ENCODE measurements at places on chromosomes 12 and 14. TPM values are rescaled to one million over a fixed set of nuclear protein-coding genes. Genes with fewer than 3 reads are reported as not detected.

Gene LTBP2
- 18.8 TPM for total RNA-seq

Gene TRHDE
- total RNA-seq = 31.2 TPM

Gene ING4
- 25.2 TPM for total RNA-seq

Gene CMKLR1
- 13.3 TPM for total RNA-seq

Gene A2ML1
- not detected for total RNA-seq

Gene MIP
- total RNA-seq = not detected

Gene KLRG1
- not detected for total RNA-seq

Gene CYP46A1
- 6.4 TPM for total RNA-seq

Gene MANSC4
- total RNA-seq = 0.73 TPM

Gene BHLHE41
- total RNA-seq = 2.1 TPM

Gene CCNB1IP1
- 118 TPM for total RNA-seq

Gene ART4
- total RNA-seq = 3.7 TPM

Gene AJUBA
- total RNA-seq = 42.1 TPM

GRCh38 chr14:69838881-69839416 is 40.3 kb upstream of the SMOC1 start:
- DNase-seq = no peak

- no peak for DNase-seq
Observed at GRCh38 chr14:105223260-105223659, 25.1 kb upstream of the BTBD6 start.

DNA sequence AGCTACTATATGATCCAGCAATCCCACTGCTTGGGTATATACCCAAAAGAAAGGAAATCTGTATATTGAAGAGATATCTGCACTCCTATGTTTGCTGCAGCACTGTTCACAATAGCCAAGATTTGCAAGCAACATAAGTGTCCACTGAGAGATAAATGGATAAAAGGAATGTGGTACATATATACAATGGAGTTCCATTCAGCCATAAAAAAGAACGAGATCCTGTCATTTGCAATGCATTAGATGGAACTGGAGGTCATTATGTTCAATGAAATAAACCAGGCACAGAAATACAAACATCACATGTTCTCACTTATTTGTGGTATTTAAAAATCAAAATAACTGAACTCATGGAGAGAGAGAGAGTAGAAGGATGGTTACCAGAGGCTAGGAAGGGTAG is 116.6 kb downstream of the HELB start:
- no peak for DNase-seq

DNA sequence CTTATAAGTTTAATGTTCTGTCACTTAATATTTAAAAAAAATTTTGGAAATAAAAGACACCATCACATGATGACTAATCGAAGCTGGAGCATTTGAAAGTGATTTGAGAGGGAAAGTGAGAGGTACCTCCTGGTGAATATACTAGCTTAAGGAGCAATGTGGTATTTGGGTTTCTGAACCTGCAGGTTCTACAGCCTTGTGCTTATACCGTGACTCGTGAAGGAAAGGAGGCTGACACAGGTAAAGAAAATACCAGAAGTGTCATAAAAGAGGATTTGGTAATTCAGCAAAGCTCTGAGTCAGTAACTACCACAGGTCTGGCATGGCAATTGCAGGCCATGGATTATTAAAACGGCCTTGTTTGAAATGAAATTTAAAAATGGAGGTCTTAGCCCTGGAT is 151.0 kb downstream of the SLC38A4 start:
- DNase-seq = no peak

DNA sequence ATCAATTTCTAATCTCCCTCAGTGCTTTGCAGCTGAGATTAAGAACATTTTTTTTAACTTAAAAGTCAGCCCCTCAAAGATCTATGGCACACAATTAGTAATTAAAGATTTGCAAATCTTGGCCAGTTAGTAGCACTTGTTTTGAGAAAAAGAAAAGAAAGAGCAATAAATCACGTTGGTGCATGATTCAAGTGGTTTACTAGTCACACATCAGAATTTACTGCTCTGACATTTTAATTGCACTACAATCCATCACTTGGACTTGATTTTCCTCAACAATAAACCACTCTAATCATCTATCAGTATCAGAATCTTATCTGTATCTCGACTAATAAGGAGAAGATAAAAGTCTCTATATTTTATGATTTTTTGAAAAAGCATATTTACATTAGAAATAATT is 154.3 kb downstream of the HELB start:
- no peak for DNase-seq

DNA sequence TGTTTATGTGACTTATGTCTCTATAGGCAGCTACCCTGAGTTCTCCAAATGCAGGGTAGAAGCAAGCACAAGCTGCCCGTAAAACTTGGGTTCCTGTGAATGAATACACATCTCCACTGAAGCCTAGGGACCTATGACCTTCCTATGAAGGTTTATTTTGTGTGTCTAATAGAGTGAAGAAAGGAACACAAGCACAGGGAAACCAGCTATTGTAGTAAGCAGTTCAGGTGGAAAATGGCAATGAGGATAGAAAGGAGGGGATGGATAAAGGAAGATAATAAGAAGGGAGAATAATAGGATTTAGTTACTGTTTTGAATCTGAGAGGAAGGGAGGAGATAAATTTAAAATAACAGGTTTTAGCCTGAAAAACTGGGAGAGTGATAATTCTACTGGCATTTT is 2.4 kb downstream of the PFKM start:
- no peak for DNase-seq

DNA sequence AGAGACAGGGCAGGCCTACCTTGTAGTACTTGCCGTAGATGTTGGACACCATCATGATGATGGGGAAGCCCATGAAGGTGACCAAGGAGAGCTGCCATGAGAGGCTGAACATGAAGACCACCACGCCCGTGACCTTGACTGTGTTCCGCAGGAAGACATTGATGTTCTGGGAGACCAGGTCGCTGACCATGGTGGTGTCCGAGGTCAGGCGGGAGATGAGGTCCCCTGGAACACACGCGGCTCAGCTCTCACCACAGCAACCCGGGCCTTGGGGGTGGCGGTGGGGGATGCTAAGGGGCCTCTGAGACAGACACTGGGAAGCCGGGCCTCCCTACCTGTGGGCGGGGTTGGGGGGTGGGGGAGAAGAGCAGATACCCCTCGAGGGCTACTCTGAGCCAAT is 17.7 kb downstream of the ABCB9 start:
- no peak for DNase-seq

- DNase-seq = no peak
Observed at GRCh38 chr12:3036901-3037600, 40.1 kb upstream of the TSPAN9 start.

- DNase-seq = no peak
Observed at GRCh38 chr12:6494968-6495367, 1.1 kb downstream of the NCAPD2 start.

- DNase-seq = no peak
Observed at GRCh38 chr14:60085085-60085484, 6.6 kb upstream of the PCNX4 start.

DNA sequence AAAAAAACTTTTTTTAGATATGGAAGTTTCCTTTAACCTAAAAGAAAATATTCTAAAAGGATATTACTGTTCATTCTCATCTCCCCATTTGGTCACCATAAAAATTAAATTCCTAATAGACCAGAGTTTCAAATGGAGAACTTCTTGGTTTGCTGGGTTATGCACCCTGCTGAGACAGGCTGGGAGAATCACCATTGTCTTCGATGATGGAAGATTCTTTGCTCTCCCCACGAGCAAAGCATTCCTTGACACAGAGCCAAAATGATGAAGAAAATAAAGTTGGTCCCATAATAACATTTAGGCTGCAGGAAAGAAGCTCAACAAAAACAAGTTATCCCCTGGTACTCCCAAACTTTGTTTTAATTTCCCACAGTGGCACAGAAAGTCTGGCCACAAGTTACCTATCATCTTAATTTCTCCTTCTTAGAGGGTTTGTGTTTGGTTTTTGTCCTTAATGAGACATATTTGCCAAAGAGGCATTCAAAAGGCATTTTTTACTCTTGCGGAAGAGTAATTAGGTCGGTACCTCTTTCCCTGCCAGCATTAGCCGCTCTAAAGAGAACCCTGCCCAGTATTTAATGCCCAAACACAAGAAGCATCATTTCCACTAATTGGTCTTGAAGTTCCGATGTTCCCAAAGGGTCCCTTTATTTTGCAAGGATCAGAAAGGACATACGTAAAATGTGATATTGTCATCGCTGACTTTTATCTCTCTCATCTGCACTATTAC is 4.8 kb downstream of the DIO2 start:
- DNase-seq = no peak

DNA sequence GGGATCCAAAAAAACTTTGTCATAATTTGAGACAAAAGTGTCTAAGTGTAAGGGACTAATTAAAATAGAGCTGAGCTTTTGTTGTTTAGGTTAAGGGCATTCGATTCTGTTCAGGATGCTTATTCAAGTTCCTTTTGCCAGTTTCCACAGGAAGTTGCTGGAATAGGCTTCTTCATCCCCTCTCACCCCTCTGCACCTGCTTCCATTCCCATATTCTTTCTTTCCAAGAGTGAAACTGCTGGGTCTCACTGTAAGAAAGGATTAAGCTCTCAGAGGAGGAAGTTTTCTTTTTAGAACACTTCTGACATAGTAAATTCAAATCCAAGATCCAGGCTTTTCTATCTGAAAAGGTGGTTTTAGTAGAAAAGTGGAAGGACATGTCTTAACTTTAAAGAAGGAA is 61.4 kb downstream of the POLR3B start:
- DNase-seq = no peak

DNA sequence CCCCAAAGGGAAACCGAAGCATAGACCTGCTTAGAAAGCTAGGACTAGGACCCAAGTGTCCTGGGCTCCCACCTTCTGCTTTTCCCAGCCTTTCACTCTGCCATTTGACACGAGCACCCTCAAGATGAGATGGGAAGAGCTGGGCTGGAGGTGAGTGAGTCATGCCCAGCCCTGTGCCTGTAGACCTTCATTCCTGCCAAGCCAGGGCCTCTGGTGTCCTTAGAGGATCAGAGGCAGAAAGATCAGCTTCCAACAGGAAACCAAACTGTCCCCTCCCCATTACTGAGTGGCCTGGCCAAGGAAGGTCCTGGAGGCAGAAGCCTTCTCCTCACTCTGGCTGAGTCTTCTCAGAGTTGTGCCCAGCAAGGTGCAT is 3.5 kb downstream of the TMEM63C start:
- DNase-seq = no peak

- DNase-seq = no peak
Observed at GRCh38 chr12:99059824-99060511, 414.9 kb downstream of the APAF1 start.

GRCh38 chr12:122850695-122851350 is 15.6 kb downstream of the HIP1R start:
- DNase-seq = no peak

DNA sequence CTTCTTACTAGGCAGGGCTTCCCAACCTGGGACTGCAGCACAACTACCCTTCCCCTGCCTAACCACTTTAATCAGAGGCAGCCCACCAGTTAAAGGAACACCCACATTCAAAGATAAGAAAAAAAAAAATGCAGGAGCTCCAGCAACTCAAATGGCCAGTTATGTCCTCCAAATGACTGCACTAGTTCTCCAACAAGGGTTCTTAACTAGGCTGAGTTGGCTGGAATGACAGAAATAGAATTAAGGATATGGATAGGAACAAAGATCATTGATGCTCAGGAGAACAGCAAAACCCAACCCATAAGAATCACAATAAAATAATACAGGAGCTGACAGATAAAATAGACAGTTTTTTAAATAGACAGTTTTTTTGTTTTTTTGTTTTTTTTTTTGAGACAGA is 154.2 kb downstream of the PLCZ1 start:
- DNase-seq = no peak

DNA sequence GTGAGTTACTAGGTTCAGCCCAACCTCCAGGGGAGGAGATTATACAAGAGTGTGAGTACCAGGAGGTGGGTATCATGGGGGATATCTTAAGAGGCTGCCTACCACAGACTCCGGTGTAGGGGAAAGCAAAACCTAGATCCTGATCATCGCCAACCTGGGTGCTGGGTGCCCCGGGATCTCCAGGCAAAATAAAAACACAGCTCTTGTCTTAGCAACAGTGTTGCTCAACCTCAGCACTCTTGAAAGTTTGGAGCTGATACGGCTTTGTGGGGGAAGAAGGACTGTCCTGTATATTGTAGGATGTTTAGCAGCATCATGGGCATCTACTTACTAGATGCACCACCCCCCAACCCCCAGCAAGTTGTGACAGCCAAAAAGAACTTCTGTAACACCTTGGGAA is 74.5 kb downstream of the CCDC60 start:
- no peak for DNase-seq

DNA sequence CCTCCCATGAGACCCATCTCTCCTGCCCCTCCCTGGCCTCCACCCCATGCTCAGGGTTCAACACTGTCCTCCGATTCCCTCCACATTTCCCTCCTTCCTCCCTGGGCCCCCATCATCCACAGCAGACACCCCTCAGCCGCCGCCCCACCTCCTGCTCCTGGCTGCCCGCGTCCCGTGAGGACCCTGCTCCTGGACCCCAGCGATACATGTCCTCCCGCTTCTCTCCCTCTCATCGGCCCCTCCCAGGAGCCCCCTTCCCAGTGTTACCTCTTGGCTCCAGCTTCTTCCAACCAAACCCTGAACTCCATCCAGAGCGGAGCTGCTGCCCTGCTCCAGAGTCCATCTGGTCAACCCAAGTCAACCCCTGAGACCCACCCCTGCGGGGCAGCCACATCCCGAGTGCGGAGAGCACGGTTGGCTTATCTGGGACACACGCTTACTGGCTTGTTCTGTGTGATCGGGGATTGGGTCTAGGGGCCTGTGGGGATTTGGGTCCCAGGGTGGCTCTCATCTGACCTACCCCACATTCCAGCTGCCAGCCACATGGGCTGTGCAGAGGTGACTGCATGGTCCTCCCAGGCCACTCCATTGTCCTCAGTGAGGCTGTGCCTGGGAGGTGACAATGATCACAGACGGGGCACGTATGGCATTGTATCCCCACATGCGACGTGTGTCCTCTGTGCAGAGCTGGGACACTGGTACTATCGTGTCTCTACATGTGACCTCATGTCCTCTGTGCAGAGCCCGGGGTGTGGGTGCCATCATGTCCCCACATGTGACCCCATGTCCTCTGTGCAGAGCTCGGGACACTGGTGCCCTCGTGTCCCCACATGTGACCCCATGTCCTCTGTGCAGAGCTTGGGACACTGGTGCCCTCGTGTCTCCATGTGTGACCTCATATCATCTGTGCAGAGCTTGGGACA is 333.6 kb downstream of the ADGRD1 start:
- DNase-seq = peak; percentile 4

DNA sequence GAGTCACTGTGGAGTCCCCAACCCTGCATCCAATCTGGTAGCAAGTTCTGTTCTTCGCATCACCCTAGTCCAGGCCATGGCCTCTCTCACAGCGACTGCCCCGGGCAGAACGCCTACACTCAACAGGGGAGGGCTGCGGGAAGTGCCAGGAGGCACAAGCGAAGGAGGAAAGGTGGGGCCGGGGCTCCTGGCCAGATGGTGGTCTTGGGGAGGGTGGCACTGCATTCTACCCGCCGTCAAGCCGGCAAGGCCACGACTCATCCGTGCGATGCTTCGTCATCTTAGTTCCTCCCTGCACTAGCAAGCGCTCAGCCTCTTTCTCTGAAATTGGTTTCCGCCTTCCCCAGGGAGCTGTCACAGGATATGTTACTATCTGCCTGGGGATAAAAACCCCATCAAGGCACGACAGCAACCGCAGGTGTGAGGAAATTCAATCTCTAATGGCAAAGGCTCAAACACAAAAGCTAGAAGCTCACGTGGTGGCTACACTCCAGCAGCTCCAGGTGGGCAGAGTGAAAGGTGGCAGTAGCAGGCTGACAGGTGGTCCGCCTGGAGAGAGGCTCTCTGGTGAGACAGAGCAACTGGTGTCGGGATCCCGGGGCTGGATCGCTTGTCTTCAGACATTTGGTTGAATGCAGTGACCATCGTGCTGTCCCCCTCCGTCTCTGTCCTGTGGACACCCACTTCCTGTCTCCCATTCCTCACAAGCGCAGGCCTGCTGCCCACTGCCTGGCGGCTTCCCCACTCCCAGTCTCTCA is 34.1 kb downstream of the ACADS start:
- no peak for DNase-seq

Measured in uterus (tissue), 4 donors.